ENCODE measurements at places on chromosomes 11 and 22. TPM values are rescaled to one million over a fixed set of nuclear protein-coding genes. Genes with fewer than 3 reads are reported as not detected.

The ZP1 gene
- total RNA-seq, result 0.35 TPM

The MRGPRE gene
- not detected for total RNA-seq

The CARNS1 gene
- 0.32 TPM for total RNA-seq

The DEUP1 gene
- not detected for total RNA-seq

The APBB1 gene
- total RNA-seq, result 6.6 TPM

Data from colonic mucosa (tissue), 4 donors.